H1 (cell line): ENCODE measurements at places on chromosomes 3 and 15.

DNA sequence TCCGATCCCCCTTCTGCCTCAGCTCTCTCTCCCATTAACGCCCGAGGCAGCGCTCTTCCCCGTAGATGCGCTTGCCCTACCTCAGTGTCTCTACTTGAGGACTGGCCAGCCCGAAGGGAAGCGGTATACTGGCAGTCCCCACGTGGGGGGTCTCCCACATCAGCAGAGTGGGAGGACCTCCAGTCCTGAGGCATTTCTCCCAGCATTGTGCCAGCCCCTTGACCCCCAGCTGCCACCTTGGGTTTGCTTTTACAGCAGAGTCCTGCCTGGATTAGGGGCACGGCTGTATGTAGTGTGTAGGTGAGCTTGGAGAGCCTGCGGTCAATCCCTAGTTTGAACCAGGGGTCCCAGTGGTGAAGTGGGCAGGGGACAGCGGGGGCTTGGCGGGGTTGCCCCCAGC, 767 bp downstream of the SEMA3F start:
- no peak for DNase-seq

GRCh38 chr3:23836536-23837230, 30.9 kb downstream of the UBE2E1 start:
- DNase-seq, result no peak

DNA sequence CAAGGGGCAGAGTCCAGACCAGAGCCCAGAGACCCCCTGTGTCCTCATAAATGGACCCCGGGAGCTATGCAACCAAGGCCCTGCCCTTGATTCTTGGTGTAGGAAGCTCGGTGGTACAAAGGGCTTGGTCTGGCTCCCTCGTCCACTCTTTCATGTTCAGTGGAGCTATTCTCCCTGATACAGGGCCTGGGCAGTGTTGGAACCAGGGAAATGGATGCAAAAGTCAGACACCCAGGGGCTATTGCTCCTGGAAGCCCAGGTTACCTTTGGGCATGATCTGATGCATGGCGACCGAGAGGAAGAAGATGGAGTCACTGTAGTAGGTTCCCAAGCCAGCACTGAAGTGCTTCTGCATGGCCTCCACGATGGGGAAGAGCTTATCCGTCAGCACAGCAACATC, 44.5 kb downstream of the XXYLT1 start:
- DNase-seq, result no peak

GRCh38 chr3:154142608-154143007, 21.4 kb downstream of the ARHGEF26 start:
- DNase-seq, result no peak

- DNase-seq, result no peak
These were observed 332.9 kb downstream of the ROBO2 start for GRCh38 chr3:77372634-77373346.

DNA sequence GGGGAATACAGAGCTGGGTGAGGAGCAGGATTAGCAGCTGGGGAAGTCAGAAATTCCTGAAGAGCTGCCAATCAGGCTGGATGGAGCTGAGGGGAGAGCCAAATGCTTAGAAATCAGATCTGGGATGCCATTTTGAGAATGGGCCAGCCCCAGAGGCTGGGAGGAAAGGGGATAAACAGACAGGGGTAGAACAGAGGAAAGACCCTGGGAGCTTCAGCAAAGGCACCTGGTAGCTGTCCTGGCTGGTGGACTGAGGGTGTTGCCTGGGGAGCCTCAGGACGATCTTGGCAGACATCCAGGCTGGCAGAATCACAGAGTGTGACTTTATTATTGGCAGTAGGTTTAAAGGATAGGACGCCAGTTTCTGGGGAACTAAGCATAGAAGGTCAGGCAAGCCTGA, 97.8 kb downstream of the SQOR start:
- DNase-seq, result no peak

- DNase-seq, result no peak
These were observed 36.1 kb upstream of the XIRP1 start for GRCh38 chr3:39228496-39228895.

DNA sequence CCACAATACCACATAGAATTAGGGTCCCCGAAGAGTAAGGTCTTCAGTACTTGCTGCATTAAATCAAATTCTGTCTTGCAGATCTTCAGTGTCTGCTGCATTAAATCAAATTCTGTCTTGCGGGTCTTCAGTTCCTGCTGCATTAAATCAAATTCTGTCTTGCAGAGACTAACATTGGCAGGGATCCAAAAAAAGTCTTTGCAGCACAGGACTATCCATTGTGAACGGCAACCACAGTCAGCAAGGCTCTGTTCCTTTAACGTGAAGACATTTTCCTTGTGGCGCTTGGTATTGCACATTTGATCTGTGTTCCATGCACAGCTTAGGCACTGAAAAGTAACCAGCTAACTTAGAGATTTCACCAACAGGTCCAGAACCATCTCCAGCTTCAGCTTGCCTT, 46.8 kb upstream of the POMGNT2 start:
- DNase-seq, result no peak

GRCh38 chr15:95559875-95560394, 770.6 kb upstream of the NR2F2 start:
- DNase-seq, result no peak

DNA sequence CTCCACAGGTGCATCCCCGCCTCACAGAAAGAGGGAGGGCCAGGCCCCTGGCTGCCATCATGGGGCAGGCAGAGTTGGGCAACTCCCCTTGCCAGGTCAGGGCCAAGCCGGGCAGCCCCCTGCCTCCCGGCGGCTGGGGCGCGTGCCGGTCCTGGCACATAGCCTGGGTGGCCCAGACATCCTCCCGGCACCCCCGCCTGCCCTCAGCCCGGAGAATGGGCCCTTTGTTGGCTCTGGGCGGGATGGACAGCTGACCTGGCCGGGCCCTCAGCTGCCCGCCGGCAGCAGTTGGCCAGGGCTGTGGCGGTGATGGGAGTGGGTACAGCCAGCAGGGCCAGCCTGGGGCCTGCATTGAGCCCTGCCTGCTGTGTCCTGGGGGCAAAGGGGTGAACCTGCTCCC, 16.5 kb downstream of the PLXNA1 start:
- no peak for DNase-seq

- no peak for DNase-seq
These were observed 503.8 kb upstream of the TPRG1 start for GRCh38 chr3:188667926-188668325.

- DNase-seq, result no peak
These were observed 40.8 kb downstream of the DPH6 start for GRCh38 chr15:35505141-35505540.

- DNase-seq, result no peak
These were observed 175.6 kb downstream of the SMAD6 start for GRCh38 chr15:66877477-66878271.

DNA sequence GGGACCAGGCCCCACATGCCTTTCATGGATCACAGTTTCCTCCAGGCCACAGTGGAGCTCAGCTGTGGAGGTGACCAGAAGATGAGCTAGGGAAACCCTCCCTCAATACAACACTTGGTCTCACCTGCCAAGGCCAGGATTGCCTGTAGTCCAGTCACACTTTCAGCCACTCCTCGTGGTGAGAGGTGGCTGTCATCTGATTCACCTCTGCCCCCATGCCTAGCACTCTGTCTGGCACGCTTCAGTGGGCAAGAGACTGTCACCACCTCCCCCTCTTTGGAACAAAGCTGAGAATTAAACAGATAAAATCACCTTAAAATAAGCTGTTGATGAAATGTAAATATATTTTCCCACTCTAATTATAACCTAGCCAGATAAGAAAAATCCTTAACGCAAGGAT, 4.0 kb upstream of the IL17RD start:
- DNase-seq, result no peak

- no peak for DNase-seq
These were observed 20.3 kb downstream of the FAM98B start for GRCh38 chr15:38474155-38474757.

DNA sequence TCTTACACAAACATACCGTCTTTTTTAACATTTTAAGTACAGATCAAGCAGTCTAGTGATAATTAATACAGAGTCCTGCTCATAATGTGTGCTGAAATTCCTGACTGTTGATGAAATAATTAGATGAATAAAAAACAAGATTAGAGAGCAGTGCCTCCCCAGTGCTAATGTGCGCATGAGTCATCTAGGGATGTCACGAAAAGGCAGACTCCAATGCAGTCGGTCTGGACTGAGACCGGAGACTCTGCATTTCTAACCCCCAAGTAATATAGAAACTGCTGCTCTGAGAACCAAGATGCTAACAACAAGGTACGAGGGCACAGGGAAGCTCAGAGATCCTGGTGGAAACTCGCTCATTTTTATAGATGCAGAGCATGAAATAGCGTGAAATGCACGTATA, 61.4 kb downstream of the COL8A1 start:
- DNase-seq, result no peak

- no peak for DNase-seq
These were observed 3.2 kb downstream of the LRRFIP2 start for GRCh38 chr3:37171144-37171543.

DNA sequence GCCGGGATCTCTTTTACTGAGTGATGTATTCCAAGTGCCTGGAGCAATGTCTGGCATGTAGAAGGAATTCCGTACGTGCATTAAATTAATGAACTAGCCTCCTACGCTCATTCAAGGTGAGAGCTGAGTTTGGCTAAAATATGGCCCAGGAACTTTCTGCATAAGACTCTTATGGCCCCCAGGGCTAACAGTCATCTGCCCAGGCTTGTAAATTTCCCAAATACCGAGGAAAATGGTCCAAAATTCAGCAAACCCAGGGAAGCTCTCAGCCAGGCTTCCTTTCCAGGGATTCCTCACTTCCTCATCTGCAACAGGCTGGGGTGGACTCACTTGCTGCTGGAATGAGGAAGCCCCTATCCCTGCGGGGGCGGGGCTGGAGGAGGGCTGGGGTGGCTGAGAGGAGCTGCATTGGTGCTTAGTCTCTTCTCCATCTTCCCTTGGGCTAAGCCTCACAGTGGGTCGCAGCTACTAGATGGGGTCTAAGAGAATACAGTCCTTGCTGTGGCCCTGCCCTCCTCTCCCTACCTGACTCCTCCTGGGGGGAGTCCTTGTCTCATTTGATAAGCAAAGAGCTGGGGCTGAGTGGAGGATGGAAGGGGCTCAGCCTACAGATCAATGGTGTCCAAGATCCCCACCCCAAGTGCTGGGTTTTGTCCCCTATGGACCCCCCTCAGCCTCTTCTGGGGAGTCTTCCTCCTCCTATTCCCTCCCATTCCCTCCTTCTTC, 28.5 kb upstream of the APOD start:
- no peak for DNase-seq

DNA sequence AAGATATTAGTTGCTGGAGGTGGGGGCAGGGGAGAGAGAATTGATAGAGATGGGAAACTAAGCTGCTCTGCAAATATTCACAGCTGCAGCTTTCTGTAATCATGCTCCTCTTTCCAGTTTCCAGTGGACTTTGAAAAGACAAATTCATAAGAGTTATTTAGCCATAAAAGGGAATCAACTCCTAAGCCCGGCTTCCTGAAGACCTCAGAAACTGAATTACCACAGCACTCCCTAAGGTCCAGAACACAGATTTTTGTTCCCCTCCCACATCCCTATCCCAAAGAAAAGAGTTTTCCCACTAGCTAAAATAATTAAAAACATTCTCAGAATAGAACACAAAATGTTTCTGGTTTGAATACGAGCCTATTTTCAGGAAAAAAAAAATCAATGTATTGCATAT, 871.8 kb upstream of the NR2F2 start:
- no peak for DNase-seq

- no peak for DNase-seq
These were observed 1014.1 kb upstream of the SEMA6D start for GRCh38 chr15:46703020-46703861.

GRCh38 chr3:58059349-58060321, 51.4 kb downstream of the FLNB start:
- no peak for DNase-seq

DNA sequence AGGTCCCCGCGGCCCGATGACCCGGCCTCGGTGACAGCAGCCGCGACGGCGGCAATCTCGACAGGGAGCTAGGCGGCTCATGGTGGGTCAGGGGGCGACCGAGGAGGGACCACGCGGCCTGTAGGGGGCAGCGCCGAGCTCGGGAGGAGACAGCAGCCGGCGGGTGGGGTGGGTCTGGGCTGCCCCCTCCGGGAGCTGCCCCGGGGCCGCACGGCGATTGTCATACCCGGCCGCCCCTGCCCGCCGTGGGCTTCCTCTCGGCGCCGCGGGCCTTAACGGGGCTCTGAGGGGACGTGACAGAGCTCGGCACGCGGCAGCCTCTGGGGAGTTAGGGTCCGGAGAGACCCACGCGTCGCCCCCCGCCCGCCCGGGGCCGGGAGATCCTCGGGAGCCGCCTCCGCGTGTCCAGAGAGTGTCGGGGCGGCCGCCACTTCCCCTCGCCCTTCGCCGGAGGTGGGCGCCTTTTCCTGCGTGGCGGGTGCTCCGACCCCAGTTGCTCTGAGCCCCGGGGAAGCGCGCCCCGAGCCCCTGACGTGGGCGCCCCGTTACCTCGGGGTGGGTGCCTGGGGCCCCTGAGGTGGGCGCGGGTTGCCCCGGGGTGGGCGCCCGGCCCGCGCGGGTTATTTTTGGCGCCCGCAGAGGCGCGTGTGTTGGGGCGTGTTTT, 539 bp upstream of the PLCL2 start:
- DNase-seq, result peak; percentile 94

DNA sequence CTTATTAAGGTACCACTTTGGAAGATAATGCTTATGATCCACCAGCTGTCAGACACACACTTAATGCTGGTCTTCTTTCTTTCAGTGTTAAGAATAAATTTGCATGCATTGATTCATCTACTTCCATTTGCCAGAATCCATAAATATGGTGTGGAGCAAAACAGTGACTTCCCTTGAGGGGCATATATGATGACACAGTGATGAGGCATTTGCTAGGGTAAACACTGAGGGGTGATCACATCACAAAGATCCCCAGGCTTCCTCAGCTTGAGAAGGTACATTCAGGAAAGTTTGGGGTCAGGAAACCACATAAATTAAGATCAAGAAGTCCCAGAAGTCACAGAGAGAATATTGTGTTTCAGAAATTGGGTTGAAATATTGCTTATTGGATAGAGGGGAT, 9.9 kb upstream of the ZBED2 start:
- DNase-seq, result no peak

DNA sequence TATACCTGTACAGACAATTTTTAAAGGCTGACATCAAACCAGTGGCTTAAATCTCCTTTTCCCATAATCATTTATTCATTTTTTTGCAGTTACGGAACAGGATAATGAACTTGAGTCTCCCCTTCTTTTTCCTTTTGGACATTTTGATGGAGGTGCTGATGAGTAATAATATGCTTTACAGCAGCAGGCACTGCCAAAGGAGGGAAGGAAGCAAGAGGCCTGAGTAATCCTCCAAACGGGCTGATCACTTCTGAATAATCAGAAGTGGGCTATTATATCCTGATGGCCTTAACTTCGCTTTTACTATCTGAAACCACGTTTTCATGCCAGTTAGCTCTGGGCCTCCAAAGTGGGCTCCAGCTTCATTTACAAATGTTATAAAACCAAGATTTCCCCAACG, 527.2 kb downstream of the FOXP1 start:
- no peak for DNase-seq

DNA sequence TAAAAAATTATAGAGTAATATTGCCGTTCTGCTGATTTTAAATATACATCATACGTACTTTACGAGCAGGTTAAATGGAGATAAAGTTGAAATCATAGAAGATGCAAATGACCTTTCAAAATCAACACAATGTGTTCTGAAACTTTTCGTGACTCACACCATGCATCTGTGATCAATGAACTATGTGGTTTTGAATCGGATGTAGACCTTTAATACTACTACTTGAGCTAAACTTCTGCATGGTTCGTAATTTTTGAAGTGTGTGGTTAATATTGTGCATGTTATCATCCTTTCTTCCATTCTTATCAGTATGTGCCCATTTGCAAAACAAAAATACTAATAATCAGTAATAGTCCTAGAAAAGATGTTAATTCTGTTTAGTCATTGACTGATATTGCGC, 58.9 kb downstream of the GASK1A start:
- no peak for DNase-seq

- no peak for DNase-seq
These were observed 36.0 kb upstream of the ZMAT3 start for GRCh38 chr3:179107617-179108016.
